GM23338 (cell line): ENCODE measurements at places on chromosomes 2 and 18.

DNA sequence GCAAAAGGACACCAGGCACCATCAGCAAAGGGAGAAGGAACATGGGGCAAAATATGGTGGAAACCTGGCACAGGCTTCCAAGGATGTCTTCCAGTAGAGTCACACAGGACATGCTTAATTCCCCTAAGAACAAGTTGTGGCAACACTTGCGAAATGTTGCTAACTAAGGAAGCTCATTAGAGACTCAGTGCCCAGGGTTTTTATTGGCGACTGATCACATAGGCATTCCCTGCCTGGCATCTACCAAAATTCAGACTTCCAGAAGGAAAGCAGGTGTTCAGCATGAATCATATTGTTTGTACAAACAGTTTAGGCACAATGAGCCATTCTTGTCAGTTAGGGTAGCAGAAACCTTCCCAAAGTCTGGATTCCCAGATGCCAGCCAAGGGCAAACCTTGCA, 25.7 kb downstream of the SLC4A1AP start:
- no peak for DNase-seq

DNA sequence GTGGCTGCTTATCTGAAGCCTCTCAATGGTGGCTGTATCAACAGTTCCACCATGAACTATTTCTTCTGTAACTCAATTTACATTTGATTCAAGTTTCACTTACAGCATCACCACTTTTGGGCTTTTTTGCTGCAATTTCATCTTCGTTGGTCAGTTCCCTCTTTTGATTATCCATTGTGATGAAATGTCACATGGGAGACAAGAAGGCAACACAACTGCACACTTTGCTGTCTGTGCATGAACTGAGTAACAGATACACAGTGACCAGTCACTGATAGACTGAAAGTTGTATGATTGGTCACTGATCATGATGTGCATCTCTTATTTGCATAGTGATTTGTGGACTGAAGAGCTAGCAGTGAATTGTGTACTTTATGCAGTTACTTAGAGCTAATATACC, 130.7 kb upstream of the RNF152 start:
- no peak for DNase-seq

GRCh38 chr18:36249392-36249791, 48.1 kb upstream of the FHOD3 start:
- DNase-seq: no peak

- no peak for DNase-seq
Measured at GRCh38 chr2:45229411-45229810, 220.2 kb upstream of the SIX2 start.

DNA sequence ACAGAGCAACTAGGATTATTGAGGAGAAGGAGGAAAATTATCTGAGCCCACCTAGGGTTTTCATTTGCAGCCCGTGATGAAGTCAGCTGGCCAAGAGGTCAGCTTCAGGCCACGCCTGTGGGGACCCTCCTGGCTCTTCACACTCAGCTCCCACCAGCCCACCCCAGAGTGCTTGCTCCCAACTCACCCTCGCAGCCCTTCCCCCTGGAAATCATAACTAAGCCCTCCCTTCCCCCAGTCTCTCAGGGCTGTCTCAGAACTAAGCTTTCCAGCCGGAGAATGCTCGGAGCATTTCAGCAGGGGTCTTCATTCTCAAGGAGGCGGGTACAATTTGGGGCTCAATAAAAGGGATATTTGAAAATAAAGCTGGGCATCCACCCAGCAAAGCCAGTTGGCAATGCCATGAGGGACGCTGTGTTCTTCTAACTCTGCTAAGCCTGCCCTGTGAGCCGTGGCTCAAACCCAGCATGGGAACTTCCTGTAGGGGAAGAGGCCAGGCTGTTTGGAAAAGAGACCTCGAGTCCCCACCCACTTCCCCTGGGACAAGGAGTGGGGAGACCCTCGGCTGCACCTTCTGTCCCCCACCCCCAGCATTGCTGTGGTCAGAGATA, 194.9 kb downstream of the CTIF start:
- no peak for DNase-seq

DNA sequence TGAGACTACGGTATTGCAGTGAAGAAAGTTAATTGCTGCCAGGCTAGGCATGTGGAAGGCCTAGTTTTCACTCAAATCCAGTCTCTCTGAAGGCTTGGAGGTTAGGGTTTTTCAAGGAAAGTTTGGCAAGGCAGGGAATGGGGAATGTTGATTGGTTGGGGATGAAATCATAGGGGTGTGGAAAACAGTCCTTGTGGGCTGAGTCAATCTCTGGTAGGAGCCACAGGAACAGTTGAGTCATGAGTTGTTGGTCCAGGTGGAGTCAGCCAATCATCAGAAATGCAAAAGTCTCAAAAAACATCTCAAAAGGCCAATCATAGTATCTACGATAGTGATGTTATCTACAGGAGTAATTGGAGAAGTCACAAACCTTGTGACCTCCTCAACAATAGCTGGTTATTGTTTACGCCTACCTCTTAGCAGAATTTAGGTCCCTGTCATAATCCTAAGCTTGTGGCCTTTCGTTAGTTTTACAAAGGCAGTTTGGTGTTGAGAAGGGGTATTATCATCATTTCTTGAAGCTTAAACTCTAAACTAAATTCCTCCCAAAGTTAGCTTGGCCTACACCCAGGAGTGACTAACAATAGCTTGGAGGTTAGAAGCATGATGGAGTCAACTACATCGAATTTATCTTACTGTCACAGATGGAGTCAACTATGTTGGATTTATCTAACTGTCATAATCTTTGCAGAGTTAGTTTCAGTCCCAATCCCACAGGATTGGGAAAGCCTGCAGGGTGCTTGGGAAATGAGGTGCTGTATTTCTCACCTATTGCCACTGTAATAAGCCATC, 33.7 kb upstream of the APCDD1 start:
- DNase-seq: no peak

- DNase-seq: no peak
Measured at GRCh38 chr2:8753609-8754008, 71.8 kb downstream of the ID2 start.

- DNase-seq: no peak
Measured at GRCh38 chr18:27719680-27720079, 457.2 kb downstream of the CDH2 start.

DNA sequence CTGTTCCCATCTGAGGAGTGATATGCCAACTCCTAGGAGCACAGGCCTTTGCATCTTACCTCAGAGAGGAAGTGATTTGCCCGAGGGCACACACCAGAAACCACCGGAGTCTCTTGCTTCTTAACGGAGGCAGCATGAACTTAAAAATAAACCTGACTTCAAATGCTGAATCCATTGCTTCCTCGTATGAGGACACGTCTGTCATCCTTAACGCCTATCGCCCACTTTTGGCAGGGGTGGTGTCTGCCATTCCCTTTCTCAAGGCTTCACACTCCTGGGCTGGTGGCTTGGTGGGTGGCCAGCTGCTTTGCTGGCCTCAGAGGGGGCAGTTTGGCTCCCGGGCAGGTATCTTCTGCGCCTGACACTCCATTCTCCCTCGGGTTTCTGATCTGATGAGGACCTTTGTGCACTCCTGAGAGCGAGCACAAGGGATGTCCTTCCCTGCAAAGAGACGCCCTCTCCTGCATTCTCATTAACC, 1.1 kb upstream of the PREB start:
- no peak for DNase-seq

DNA sequence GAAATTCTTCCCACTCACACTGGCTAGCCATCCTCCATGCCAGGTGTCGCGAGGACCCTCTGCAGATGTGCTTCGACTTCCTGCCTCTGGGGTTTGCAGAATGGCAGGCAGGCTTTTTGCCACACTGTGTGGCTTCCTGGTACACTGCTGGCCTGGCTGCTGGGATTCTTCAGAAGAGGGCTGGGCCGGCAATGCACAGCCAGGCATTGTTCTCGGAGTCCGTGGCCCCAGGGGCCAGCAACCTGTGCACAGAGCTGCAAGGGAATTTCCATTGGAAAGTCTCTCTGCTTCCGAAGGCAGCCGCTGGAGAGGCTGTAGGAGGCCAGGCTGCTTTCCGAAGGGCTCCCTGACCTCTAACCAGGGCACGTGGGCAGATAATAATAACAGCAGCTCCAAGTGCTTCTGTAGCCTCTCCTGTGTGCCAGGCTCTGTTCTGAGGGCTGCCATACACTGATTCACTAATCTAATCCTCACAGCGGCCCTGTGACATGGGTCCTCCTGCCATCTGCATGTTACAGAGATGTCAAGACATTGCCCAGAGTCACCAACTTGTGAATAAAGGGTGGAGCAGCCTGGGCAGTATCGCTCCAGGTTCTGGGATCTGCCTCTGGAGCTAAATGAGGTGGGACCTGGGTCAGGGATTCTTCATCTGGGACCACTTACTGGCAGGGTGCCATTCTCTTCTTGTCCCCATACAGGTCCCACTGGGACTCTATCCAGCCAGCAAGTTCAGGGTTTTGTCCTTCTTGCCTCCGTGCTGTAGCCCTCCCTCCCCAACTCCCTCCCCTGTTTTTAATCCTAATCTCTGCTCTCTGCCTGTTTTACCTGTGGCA, 5.0 kb downstream of the LDLRAD4 start:
- no peak for DNase-seq

DNA sequence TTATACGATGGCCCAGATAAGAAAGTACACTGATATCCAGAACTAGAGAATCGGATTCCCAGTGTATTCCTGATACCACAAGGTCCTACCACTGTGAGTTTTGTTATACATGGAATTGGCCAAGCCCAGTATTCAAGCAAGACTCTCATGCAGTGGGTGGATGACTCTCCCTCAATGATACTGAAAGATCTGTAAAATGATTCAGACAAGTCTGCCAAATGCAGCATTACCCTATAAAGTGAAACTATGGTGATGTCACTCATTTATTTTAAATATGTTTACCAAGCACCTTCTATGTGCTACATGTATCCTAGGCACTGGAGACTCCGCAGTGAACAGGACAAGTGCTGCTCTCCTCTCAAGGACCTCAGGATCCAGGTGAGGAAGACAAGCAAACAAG, 22.6 kb downstream of the MYO5B start:
- DNase-seq: no peak

- no peak for DNase-seq
Measured at GRCh38 chr2:178366412-178366811, 84.6 kb downstream of the PRKRA start.

- DNase-seq: no peak
Measured at GRCh38 chr2:23924589-23925359, 2.1 kb downstream of the ATAD2B start.

DNA sequence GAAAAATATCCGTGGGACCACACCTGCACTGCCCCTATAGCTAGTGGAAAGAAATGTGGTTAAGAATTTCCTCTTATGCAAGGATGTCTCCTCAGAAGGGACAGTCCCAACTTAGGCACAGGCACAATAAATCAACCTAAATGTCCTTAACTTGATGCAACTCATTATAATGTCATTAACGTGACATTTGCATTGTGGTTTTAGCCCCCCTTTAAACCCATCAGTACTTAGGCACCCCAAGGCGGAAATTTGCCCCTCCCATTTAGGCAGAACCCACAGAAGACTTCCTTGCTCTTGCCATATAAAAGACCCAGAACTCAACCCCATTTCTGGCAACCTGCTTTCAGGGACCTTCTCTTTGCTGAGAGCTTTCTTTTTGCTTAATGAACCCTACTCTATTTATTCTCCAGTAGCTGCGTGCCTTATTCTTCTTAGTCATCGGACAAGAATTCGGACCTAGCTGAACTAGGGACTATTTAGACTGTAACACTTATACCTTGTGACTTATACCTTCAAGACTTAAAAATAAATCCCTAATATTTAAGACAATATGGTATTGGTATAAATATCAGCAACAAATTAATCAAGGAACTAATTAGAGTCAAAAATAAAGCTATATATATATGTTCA, 1281.6 kb upstream of the TMEFF2 start:
- DNase-seq: no peak

DNA sequence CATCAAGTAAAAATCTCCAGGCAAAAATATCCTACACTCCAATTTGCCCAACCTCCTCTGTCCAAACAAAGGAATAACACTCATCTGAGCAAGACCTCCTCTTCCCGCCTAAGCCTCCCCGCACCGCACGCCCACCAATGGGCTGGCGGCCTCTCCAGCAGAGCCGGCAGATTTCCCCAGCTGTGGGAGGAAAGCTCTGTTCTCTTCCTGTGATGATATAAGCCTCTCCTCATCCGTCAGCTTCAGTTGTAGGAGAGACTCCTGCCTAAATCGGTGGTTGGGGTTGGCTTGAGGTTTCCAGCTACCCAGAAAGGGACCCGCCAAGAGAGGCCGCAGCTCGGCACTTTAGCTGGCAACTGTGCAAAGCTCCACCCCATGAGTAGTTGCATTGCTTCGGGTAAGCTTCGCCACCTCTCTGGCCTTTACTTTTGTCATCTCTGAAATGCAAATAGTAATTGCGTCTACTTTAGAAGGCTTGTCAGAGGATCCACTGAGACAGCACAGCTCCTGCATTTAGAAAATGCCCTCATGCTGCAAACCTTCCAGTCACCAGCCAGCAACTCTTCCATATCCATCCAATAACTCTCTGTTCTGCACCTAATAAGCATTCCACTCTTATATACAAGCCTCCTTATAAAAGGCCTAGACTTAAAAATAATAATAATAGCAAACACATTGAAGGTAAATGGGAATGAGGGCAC, 146.4 kb downstream of the MYT1L start:
- DNase-seq: no peak

GRCh38 chr2:138600732-138601457, 99.3 kb downstream of the SPOPL start:
- no peak for DNase-seq

DNA sequence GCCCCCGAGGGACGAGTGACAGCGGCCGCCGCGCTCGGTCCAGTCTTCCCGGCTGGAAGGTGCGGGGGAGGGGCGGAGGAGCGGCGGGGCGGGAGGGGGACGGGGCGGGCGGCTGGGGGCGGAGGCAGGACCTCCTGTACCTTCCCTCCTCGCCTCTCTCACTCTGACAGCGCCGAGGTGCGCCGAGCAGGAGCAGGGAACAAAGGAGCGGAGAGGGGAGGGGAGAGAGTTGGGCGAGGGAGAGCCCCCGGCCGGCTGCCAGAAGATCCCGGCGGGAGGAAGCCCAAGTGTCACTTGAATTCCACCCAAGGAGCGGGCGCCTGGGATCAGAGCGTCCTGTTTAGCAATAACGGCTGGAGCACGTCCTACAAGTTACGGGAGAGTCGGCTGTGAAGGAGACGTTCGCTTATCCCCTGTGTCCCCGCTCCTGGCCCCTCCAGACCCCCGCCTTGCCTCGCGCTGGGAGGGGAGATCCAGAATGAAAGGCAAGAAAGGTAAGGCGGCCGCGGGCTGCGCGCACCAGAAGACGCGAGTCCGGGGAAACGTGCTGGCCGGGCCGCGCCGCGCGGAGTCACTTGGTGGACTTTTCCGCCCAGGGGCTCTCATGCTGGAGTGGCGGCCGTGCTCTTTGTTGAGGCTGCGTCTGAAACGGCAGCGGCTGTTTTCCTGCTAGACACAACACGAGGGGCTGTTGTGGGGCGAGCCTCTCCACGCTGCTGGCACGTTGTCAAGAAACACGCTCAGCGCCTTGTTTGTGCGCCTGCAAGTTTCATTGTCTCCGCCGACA, at the start of gene TGIF1:
Gene TGIF1, plus strand, starts transcription at position 161 of the 787 bp plus-strand sequence. Its CDS starts 318 bp downstream, at position 479.
- DNase-seq: peak; percentile 81

GRCh38 chr2:11592671-11593574, 59.1 kb downstream of the GREB1 start:
- DNase-seq: no peak

DNA sequence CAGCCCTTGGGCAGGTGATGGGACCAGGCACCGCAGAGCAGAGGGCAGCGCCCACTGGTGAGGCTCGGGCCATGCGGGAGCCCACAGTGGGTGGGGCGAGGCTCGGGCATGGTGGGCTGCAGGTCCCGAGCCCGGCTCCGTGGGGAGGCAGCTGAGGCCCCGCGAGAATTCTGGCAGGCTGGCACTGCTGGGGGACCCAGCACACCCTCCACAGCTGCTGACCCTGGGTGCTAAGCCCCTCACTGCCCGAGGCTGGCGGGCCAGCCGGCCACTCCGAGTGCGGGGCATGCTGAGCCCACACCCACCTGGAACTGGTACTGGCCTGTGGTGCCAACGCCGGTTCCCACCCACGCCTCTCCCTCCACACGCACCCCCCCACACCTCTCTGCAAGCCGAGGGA, 29.7 kb upstream of the COL3A1 start:
- no peak for DNase-seq
